Activated CD4-positive, alpha-beta T cell treated with anti-CD3 and anti-CD28 coated beads for 1 hour (primary cell): ENCODE measurements at places on chromosomes 16 and 17.

GRCh38 chr16:59210955-59211541 is 476.9 kb upstream of the GOT2 start:
- no peak for DNase-seq

DNA sequence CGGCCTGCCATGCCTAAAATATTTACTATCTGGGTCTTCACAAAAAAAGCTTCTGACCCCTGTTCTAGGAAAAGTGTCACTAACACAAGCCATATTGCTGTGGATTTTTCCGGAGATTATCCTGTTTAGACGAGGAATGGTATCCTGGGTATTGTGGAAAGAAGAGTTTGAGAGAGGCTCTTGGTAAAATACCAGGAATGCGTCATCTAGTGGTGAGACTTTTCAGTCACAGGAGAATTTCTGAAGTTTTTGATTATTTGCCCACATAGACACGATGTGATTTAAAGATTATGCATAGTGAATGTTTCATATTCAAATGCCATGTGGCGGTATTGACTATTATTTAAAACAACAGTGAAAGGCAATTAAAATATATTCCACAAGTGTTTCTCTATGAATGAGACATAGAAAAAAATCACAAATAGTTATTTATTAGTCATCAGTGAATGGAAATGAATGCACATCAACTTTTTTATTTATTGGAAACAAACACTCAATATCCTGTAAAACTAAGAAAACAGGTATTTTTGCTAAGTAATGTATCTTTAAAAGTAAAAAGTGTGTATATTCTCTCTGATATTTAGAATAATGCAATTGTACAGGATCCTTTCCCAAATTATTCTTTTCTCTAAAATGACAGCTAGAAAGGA is 7.8 kb downstream of the KRT28 start:
- no peak for DNase-seq

GRCh38 chr17:17189559-17189958 is 16.6 kb downstream of the PLD6 start:
- no peak for DNase-seq

GRCh38 chr16:1650131-1650530 is 27.9 kb upstream of the JPT2 start:
- no peak for DNase-seq

DNA sequence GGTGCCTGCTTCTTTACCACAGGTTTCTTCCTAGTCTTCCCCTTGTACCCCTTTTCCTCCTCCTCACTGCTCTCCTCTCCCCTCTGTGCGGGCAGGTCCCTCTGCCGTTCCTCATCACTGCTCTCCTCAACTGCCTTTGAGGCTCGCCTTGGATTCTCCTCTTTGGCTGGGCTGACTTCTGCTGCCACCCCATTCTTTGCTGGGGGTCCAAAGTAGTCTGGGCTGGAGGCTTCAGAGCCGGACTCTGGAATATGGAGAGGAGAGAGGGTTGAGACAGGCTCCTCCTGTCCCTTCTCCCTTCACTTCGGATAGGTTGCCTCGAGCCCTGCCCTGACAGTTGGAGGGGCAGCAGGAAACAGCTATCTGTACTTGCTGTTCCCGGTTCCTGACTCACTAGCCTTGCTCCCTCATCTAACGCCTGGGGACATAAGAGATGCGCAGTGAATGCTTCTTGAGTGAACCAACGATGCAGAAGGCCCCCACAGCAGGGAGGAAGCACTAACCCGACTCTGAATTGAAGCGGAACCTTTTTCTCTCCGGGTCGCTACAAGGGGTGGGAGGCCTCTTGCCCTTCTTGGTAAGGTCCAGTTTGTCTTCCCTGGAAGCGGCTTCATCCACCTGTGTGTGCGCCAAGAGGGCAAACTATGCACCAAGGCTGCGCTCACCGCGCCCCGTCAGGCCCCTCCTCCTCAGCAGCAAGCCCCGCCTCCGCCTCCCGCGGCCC is 655 bp downstream of the HIRIP3 start:
- DNase-seq: no peak

DNA sequence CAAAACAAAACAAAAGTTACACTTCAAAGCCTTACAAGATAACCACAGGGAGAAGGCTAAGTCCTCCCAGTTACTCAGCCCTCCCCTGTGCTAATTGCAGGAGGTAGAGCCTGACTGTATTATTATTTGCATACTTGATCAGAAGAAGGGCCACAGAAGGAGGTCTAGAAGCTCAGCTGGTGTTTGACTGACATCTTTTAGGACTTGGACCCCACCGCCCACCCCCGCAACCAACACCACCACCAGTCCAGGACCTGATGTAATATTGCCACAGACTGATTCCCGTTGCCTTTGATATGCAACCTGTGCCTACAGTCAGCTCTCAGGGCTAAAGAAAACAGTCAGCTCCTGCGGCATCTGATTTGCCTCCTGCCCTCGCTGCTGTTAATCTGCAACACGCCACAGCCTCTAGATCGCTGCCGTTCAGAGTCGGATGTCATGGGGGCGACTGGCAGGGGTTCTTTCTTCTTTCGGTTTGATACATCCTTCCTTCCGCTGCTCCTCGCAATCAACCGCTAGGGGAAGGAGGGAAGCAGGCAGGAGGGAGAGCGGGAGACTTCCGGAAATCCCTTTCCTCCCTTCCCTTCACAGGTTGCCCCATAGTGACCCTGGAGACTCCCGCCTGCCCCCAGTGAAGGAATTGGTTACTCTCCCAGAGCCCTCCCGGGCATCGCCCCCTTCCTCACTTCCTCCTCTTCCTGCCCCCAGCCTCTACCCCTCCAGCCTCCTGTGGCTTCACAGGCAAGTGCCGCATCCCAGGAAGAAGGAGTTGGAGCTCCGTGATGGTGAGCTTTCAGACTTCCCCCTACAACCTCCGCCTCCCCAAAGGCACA is 90.5 kb upstream of the SOX9 start:
- DNase-seq: no peak

DNA sequence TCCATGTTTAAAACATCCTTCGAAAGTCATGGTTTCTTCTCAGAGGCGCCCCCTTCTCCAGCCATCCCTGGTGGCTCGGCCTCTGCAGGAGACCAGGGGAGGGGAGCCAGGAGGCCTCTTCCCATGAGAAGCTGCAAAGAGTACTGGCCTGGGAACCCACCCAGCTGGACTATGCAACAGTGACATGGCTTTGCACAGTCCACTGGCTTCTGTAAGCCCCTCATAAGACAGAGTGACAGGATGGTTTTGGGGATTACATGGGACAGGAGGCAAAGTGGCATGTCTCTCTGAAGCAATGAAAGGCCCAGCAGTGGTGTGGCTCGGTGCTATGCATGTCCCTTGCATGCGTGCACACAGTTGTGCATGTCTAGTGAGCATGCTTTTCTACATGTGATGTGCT is 99.5 kb downstream of the C16orf78 start:
- no peak for DNase-seq

- no peak for DNase-seq
These were observed 18.1 kb upstream of the TAC4 start for GRCh38 chr17:49866019-49866380.

DNA sequence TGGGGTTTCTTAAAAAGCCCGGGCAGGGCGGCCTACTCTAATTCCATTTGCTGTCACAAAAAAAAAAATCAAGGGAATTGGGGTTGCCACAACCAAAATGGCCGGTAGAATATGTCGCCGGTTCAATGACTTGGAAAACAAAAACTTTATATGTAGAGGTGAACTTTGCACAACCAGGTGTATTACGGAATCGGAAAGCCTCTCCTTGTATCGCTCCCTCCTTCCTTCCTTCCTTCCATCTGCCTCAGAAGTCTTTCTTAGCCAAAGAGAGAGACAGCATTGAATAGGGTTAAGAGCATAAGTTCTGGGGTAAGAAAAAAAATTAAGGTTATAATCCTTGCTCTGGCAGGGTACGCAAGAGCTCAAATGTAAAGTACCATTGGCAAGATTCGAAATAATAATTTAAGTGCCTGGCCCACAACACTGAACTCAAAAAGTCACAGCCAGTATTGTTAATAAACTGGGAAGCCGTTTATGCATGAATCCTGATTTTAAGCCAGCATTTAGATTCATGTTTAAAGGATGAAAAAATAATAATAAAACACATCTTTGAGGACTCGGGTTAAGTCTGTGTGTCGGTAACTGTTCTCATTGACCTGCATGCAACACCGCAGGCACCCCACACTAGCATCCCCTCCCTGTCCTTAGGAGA is 522 bp upstream of the GLG1 start:
- DNase-seq: no peak

DNA sequence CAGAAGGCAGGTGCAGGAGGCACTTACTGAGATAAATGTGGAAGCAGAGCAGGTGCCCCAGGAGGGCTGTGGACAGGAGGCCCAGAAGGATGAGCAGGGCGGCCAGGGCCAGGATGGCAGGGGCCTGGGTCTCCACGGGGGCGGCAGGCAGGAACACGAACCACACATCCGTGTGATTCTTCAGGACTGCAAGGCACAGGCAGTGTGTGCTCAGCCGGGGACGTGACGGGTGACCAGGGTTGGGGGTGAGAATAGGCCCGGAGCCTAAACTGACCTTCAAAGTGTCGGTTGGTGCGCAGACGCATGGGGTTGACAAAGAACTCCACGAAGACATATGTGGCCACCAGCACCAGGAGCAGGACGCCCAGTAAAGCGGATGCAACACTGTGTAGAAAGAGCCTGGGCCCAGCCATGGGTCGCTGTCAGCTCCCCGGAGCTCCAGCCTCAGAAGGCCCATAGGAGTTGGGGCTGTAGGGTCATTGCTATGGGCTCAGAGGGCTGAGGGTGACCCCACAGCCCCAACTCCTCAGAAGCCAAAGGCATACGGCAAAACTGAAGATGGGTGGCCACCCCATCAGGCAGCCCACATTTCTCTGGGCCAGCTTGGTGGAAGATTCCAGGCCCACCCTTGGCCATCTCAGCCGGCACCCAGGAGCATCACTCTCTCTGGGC is 5.4 kb upstream of the TPPP3 start:
- no peak for DNase-seq

GRCh38 chr17:19928299-19928698 is 49.3 kb downstream of the AKAP10 start:
- no peak for DNase-seq

GRCh38 chr17:16040710-16041251 is 41.2 kb downstream of the TTC19 start:
- DNase-seq: no peak

GRCh38 chr16:29922986-29923501 is 3.0 kb downstream of the KCTD13 start:
- DNase-seq: no peak

- no peak for DNase-seq
These were observed 740 bp upstream of the JPT2 start for GRCh38 chr16:1677339-1677738.

GRCh38 chr16:4517812-4518680 is 20.5 kb downstream of the CDIP1 start:
- DNase-seq: no peak

DNA sequence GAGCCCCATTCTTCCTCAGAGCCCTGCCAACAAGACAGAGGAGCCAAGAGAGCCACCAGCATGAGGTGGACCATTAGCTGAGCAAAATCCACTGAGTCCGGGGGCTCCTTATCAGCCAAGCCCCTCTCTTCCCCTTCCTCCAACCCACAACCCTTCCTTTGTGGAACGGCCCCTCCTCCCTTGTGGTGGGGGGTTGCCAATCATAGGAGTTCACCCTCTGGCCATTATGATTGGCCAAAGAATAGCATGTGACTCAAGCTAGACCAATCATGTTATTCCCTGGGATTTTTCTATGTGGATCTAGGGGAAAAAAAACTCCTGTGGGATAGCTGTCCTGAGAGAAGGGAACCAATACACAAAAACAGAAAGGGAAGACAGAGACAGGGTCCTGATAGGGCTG is 120.5 kb downstream of the C16orf95 start:
- DNase-seq: no peak

GRCh38 chr17:53273126-53273525 is 549.6 kb upstream of the KIF2B start:
- no peak for DNase-seq

GRCh38 chr16:78748220-78748929 is 648.9 kb downstream of the WWOX start:
- DNase-seq: no peak

GRCh38 chr16:81522108-81522701 is 77.6 kb downstream of the CMIP start:
- DNase-seq: no peak

DNA sequence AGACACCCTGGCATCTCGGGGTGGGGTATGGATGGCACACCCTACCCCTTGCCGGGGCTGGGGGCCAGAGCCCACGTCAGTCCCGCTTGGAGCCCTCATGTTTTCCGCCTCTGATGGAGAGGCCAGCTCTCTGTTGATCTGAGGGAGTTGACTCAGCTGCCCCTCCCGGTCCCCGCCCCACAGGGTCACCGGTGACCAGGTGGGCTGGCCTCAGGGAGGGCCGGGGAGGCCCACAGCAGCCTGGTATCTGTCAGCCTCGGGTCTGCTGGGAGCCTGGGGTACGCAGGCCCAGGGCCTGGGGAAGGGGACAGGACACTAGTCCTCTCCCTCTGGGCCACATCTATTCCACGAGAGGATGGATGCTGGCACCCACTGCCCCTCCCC is 109.5 kb upstream of the CIBAR2 start:
- DNase-seq: no peak

GRCh38 chr17:60941028-60941427 is 263.4 kb downstream of the BCAS3 start:
- no peak for DNase-seq

DNA sequence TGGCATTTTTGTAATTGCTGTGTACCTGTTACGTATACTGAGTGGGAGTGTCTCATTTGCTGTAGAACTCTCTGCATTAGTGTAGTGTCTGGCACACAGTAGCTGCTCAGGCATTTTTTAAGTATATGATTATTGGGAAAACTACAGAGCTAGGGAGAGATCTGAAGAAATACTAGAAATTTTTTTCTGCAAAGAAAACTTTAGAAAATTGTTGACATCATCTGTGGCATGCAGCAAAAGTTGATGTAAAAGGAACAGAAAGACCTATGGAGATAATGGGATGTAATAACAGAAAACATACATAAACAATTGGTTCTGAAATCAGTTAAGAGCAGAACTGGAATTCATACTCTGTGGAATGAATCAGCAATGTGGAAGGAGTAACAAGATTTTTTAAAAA is 11.6 kb downstream of the CLTC start:
- no peak for DNase-seq

GRCh38 chr17:77444984-77445759 is 304.4 kb downstream of the SEC14L1 start:
- peak; percentile 68 for DNase-seq

DNA sequence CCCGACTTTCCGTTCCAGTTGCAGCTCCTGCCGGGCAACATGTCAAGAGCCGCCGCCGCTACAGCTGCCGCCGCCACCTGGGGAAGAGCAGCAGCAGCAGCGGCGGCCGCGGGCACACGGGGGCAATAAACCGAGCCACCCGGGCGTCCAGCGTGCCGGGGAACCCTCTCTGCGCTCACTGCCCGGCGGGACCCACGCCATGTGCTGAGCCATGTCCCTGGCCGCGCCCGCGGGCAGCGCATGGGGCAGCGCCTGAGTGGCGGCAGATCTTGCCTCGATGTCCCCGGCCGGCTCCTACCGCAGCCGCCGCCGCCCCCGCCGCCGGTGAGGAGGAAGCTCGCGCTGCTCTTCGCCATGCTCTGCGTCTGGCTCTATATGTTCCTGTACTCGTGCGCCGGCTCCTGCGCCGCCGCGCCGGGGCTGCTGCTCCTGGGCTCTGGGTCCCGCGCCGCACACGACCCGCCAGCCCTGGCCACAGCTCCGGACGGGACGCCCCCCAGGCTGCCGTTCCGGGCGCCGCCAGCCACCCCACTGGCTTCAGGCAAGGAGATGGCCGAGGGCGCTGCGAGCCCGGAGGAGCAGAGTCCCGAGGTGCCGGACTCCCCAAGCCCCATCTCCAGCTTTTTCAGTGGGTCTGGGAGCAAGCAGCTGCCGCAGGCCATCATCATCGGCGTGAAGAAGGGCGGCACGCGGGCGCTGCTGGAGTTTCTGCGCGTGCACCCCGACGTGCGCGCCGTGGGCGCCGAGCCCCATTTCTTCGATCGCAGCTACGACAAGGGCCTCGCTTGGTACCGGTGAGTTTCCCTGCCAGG is 604 bp downstream of the HS3ST3B1 start:
- DNase-seq: no peak
